ENCODE measurements at places on chromosomes 3 and 15.

DNA sequence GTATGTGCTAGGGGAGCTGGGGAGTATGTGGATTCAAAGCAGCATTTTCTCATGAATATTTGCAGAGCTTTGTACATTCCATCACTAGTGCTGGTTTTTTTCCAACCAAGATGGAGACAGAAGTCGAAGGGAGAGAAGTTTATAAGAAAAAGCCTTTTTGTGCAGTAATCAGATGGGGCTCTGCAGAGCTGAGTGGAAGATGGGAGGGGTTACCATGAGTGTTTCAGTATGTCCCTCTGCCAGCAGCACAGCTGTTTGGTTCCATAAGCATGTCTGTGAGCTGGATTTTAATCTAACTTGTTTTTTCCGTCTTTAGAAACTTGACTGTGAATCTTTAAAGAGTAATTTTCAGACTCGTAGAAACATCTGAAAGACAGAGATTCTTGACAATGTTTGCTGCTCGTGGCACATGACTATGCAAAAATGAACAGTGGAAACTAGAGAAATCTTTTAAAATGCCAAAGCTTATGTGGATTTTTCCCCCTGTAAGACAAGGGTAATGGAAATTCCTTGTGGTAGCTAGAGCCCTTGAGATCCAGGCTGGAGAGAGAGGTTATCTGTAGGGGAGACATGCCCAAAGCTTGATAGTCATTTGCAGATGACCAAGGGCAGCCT, 20.3 kb downstream of the STARD9 start:
- no peak for DNase-seq

- no peak for DNase-seq
Observed at GRCh38 chr3:55826731-55827496, 339.8 kb upstream of the WNT5A start.

- no peak for DNase-seq
Observed at GRCh38 chr3:79769229-79769628, 1.4 kb upstream of the ROBO1 start.

- DNase-seq = no peak
Observed at GRCh38 chr15:79872358-79873017, 24.3 kb downstream of the MTHFS start.

DNA sequence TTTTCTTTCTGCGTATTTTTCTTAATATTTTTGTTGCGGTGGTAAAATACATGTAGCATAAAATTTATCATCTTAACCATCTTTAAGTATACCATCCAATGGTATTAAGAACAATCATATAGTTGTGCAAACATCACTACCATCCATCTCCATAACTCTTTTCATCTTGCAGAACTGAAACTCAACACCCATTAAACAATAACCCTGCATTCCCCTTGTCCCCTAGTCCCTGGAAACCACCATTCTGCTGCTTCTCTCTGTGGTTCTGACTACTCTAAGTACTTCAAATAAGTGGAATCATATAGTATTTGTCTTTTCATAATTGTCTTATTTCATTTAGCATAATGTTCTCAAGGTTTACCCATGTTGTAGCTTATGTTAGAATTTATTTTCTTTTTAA, 67.3 kb upstream of the EOMES start:
- DNase-seq = no peak

DNA sequence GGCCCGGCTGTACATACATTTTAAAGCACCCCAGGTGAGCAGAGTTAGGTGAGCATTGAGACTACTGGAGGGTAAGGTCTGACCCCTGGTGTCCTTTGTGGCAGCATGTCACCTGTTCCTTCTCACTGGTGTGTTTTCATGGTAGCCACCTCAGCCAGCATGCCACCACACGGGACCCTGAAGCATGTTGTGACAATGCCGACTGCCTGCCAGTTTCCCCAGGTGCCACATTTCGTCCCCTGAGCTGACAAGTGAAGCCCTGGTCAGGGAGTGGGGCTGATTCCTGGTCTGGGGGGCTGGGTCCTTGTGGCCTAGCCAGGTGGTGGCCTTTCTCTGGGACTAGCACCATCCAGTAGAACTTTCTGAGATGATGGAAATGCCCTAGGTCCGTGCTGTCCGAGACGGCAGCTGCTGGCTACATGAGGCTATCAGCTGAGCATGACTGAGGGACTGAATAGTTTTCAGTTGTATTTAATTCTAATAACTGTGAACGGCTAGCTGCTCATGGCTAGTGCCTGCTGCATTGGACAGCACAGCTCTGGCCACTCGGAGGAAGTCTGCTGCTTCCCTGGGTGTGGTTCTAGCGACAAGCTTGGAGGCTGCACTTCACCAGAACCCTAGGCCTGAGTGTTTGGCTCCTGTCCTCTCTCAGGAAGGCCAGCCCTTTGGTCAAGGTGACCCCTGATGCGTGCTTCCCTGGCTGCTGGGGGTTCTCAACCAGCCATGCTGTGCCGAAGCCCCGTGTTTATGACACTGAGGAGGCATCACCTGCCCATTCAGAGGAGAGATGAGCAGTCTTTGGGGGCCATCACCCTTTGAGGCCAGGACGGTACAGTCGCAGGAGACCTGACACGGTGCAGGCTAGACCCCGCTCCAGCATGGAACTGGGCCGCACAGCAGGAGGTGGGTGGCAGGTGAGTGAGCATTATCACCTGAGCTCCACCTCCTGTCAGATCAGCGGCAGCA, 3.9 kb downstream of the C3orf22 start:
- no peak for DNase-seq

DNA sequence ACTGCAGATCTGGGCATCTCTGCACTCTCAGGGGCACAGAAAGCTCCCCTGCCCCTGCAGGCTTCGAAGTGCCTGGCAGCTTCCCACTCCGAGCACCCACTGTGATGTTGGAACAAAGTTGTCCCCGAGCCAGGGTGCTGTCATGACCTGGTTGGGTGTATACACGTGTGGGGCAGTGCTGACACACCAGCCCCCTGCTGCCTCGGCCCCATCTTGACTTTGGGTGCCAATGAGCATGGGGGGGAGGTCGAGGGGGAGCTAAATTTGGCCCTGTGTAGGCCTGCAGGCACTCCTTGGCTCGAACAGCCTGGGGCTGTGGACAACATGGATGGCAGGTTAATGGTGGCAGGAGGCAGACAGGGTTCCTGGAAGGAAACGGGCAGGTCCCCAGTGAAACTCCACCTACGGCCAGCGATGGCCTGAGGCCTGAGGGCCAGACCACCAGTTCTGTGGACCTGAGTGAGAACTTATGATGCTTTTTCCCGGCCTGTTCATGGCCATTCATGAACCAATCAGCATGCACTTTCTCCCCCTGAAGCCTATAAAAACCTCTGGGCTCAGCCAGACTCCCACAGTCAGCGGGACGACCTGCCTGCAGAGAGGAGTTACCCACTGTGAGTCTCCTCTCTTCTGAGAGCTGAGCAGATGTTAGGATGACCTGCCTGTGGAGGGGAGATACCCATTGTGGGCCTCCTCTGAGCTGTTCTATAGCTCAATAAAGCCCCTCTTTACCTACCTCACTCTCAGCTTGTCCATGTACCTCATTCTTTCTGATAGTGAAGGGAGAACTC, 1029.1 kb upstream of the GBE1 start:
- no peak for DNase-seq

DNA sequence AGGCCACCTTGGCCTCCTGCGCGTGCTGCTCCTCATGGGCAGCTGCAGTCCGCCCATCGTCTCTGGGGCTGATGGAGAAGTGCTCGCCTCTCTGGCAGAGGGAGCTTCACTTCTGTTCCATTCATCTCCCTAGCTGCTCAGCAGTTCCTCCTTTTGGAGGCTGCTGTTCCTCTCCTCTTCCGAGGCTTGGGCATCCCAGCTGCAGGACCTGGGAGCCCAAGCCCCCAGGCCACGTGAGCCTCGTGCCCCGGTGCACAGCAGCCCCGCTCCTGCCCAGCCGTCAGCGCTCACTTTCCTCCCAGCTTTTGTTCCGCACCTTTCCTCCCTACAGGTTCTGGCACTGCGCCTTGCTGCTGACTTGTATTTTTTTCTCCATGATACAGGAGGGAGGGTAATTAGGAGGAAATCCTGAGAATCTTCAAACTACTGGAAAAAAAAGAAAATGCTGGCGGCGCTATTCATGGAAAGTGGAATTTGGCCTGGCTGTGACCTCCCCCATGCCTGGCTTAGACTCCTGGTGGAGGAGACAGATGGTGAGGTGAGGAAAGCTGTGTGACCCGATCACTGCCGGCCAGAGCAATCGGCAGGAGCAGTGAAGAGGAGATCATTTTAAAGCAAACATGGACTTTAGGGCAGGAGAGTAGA, 210.1 kb downstream of the CHST2 start:
- DNase-seq = no peak

- DNase-seq = peak; percentile 47
Observed at GRCh38 chr3:142445816-142446254, 2.0 kb downstream of the XRN1 start.

DNA sequence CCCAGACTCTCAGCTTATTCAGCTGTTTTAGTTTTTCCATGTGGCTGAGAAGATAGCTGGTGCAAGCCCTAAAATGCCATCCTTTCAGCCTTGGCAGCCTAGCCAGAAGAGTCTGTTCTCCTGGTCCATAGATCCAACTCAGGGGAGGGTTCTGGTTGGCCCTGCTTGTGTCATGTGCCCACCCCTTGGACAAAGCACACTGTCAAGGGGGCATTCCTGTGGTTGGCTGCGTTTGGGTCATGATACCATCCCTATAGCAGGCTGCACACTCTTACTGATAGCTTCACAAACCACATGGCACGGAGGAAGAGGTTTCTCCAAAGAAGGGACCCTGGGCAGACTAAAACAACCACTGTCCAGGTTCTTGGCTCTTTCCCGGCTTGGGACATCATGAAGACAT, 8.4 kb upstream of the FSTL1 start:
- no peak for DNase-seq

DNA sequence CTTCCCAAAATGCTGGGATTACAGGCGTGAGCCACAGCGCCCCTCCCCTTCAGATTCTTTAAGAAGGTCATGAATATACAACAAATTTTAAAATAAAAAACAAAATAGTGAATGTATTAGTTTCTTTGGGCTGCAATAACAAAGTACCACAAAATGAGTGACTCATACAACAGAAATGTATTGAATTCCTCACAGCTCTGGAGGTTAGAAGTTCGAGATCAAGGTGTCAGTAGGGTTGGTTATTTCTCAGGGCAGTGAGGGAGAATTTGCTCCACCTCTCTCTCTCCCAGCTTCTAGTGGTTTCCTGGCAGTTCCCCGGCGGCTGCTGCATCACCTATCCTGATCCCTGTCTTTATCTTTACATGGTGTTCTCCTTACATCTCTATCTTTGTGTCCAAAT, 804.0 kb downstream of the ROBO1 start:
- no peak for DNase-seq

DNA sequence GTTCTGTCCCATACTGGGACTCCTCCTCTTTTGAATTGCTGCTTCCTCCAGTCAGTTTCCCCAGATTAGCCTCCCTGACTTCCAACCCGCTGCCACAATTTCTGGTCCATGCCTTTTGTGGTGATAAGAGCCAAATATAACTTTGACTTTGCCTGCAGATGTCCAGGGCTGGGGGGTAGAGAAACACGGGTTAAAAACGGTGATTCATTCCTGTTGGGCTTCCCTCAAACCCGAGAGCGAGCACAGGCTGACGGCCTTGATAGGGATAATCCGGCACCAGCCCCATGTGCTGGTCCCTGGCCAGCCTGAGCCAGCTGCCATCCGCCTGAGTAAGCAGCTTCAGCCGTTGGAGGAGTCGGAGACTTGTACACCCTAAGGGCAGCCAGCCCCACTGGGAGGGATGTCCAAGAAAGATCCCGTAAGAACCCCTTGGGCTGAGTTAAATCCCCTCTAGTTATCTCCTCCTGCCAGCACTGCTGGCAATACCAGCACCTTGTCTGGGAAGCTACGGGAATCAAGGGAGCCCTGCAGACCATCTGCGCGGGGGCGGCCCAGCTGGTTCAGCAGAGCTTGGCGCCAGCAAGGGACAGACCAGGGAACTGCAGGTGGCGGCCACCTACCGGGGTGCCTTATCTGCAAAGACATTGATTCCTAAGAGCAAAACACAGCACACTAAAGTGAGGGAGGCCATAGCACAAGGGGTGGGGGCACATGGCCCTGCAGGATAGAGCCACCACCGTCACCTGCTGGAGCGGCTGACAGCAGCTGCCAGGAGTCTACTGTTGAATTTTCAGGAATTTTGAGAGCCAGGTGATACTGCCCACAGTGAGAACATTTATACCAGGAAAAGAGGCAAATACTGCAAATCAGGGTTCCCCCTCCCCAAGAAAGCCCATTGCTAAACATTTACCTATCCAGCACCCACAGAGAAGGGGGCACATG, 18.1 kb downstream of the CSPG4 start:
- DNase-seq = no peak

GRCh38 chr15:67865766-67866165, 25.9 kb upstream of the RNU6-1 start:
- no peak for DNase-seq

GRCh38 chr3:16400106-16400931, 113.2 kb downstream of the RFTN1 start:
- DNase-seq = no peak
